IPS DF 6.9 (cell line): ENCODE measurements at places on chromosomes 12 and 14.

DNA sequence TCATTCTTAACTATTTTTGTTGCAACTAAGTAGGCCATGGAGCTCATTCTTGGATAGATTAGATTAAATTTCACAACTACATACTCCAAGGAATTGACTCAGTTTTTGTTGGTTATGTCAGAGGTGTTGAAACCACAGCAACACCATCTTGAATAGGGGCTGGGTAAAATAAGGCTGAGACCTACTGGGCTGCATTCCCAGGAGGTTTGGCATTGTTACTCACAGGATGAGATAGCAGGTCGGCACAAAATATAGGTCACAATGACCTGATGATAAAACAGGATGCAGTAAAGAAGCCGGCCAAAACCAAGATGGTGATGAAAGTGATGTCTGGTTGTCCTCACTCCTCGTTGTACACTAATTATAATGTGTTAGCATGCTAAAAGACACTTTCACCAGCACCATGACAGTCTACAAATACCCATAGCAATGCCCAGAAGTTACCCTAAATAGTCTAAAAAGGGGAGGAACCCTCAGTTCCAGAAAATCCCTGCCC, 20.9 kb downstream of the DMAC2L start:
- no peak for DNase-seq

DNA sequence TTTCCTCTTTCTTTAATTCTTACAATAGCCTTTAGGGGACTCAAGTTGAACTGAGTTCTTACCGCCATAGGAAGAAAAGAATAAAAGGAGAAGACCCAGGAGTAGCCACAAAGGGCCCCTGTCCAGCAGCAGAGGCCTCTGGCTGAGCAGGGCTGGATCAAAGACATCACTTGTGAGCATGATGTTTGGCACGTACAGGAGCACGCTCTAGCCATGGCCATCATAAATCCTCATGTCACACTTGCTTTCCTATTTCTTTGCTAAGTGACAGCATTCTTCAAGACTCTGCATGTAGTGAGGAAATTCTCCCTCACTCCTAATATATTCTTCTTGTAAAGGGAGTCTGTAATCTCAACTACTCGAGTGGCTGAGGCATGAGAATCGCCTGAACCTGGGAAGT, 15.7 kb downstream of the CLEC4C start:
- no peak for DNase-seq

GRCh38 chr12:64745259-64745807, 13.9 kb downstream of the GNS start:
- no peak for DNase-seq

- no peak for DNase-seq
Observed at GRCh38 chr14:90720336-90720735, 95.9 kb downstream of the TTC7B start.

DNA sequence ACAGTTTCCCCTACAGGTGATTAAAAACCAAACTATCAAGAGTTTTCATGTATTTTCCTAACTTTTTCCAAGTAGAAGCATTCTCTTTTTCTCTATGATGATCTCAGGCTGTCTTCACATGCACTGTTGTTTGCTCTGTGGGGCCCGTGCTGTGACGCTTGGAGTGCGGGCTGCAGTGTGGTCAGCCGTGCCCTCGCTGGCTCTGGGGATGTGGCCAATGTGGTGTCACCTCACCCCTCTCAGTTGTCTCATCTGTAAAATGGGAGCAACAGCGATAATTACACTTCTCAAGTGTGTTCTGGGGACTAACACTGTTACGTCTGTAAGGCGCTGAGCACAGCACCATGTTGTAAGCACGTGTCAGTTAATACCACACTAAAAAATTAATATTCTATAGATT, 28.6 kb downstream of the DDX51 start:
- no peak for DNase-seq
